HCT116 (cell line): ENCODE measurements at places on chromosomes 6 and 20.

DNA sequence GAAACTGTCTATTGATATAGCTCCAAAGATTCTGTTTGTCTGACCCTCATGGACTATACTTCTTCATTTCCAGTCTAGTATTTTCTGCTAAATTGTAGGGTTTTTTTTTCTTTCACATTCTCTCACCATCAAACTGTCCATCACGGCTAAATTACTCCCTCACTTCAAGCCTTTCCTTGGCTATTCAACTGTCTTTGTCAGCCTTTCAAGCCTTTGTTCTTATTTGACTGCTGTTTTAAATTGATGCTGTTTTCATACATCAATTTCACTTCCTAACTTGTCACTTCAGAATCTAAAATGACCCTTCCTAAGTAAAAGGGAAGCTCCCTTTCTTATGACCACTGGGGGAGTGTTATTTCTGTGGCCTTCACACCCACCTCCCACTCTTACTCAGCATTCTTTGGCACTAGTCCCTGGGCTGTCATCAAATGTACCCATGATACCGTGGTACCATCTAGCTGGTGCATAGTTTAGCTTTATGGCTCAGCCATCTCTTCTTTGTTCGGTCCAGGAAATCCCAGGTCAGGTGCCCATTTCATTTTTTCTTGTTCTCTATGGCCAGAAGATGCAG is 8.6 kb downstream of the GJA1 start:
- no peak for DNase-seq

DNA sequence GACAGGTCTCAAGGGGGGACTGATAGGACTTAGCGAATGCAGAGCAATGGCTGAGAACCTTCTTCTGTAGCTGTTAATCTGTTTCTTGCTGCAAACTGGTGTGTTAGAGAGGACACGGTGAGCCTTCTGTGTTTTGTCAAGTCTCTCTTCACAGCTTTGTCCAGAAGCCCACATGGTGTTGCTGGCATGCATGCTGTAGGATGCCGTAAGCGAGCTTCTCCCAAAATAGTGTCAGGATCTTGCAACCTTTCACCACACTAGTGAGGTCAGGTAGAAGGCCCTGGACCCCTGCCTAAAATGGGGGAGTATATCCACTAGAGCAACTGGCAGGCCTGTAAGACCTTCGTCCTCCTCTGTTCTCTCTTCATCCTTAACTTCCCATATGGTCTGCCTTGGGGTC is 51.9 kb upstream of the GLP1R start:
- no peak for DNase-seq

GRCh38 chr6:4645713-4646360 is 130.4 kb upstream of the CDYL start:
- no peak for DNase-seq

- DNase-seq: no peak
Measured at GRCh38 chr20:41074441-41074840, 45.8 kb downstream of the TOP1 start.

GRCh38 chr20:13029687-13030375 is 21.1 kb downstream of the SPTLC3 start:
- peak; percentile 12 for DNase-seq

GRCh38 chr20:2285613-2286012 is 10.2 kb upstream of the TGM3 start:
- no peak for DNase-seq

- DNase-seq: no peak
Measured at GRCh38 chr6:145733810-145734209, 1.5 kb downstream of the EPM2A start.

DNA sequence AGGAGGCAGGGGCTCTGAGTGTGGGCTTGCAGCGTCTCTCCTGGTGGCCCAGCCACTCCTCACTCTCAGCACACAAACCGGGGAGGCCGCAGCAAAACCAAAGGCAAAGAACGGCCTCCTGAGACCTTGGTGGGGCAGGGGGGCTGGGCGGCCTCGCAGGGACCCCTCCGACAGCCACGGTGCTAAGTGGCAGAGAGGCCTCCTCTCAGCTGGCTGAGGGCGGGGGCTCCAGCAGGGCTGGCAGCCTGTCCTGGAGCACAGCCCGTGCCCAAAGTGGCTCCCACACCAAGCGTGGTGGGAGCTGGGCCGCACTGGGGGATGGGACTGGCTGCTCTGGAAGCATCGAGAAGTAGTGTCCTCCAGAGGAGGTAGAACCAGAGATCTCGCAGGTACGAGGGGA is 334.4 kb downstream of the QKI start:
- DNase-seq: no peak

DNA sequence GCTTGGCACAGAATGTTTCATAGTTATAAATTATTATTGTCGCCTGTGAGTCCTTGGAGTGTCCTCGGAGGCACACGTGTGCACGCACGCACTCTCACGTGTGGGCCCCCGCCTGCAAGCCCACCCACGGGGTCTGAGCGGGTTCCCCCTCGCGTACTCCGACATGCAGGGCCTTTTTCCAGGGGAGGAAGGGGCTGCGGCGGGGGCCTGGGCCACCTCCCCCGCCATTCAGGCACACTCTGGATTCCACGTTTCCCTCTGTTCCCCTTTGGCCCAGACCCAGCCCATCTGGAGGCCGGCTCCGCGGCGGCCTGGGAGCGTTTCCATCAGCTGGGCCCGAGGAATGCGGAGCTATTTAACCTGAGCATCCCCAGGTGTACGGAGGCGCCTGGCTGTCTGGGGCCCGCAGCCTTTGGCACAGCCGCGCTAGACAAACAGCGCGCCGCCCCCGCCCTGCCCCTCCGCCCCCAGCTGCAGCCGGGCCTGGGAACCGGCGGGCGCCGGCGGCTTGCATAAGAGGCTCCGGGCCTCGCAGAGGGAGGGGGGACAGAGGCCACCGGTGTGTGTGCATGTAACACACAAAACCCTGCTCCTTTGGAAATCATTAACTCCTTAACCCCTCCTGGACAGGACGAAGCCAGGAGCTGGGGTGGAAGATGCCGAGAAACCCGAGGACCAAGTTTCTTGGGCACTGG is 3.3 kb downstream of the ID1 start:
- peak; percentile 91 for DNase-seq

DNA sequence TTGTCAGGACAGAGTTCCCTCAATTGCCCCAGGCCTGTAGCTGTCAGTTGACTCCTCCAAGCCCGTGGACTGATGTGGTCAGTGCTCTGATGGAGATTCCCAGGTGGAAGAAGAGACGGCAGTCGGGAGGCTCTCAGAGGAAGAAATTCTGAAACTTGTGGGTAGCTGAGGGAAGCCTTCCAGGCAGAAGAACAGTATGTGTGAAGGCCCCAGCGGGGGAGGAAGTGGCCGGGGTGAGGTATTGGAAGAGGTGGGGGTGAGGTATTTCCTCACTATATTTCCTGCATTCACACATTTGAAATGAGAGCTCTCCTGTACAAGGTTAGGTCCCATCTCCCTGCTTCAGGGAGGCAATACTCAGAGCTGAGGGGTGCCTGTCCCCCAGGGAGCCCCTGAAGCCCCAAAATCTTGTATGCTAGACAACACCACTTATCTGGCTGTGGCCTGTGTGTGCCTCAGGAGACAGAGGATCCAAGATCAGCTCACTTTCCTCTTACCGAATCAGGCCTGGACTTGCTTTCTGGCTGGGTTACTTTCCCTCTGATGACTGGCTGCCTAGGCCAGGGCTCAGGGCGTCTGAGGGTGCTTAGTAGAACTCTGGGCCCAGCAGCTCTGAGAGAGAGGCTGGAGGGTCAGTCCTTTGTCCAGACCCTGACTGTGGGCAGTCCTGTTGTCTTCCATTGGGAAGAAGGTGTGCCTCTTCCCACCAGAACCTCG is 49.3 kb upstream of the MYL9 start:
- DNase-seq: no peak

GRCh38 chr6:147205690-147206600 is 1.7 kb downstream of the STXBP5 start:
- no peak for DNase-seq

- DNase-seq: no peak
Measured at GRCh38 chr6:79028641-79029314, 49.3 kb downstream of the PHIP start.

DNA sequence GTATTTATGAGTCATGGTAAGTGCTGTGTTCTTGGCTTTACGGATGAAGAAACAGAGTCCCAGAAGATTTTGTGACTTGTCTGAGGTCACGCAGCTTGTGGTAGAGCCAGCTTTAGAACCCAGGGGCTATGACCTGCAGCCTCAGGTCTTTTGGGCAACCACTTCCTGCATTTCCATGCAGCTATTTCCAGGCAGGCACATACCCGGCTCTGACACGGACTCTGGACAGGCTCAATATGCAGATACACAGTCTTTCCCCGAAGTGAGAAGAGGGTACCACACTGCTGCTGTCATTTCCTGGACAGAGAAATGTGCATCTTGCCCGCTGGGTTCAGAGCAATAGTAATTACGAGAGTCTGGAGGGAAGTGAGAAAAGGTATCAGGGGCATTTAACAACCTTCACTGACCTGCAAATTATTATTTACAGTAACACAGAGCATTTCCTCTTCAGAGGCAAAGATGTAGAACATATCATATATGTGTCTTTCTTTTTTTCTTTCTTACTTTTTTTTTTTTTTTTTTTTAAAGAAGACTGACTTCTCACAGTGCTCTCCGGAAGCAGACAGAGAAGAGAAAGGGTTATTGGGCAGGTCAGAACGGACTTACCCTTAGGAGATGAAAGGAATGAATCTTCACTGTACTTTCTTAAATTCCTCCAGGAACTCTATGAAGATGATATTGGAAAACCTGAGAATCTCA is 185.1 kb downstream of the CLIC5 start:
- no peak for DNase-seq

DNA sequence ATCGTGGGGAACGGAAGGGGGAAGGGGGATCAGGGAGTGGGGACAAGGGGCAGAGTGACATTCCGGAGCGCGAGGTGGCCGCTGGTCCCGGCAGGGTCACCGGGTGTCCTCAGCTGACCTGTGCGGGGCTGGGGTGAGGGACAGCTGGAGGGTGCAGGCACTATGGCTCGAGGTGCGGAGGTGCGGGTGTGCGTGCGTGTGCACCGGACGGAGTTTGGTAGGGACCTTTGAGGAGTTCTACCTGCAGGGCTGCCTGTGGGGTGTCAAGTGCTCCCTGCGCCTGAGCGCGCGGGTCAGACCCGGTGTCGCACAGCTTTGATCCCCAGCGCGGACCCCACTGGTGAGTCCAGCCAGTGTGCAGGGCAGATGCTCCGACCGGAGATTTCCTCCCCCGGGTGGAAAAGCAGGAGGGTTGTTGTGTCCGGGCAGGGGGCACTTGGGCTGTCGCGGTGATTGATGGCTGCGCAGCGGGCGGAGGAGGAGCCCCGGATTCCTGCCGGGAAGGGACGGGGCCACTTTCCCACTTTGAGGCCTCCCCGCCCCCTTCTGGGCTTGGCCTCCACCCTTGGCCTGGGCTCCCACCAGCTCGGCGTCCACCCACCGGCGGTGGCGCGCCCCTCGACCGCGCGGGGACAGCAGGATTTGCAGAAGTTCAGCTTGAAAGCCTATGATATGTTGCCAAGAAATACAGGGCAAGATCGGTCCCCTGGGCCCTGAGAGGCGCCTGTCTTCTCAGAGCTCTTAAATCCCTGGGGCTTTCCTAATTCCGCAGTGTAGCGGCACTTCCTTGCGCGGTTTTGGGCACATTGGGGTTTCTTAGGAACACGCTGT is 658 bp downstream of the RIN2 start:
- no peak for DNase-seq

DNA sequence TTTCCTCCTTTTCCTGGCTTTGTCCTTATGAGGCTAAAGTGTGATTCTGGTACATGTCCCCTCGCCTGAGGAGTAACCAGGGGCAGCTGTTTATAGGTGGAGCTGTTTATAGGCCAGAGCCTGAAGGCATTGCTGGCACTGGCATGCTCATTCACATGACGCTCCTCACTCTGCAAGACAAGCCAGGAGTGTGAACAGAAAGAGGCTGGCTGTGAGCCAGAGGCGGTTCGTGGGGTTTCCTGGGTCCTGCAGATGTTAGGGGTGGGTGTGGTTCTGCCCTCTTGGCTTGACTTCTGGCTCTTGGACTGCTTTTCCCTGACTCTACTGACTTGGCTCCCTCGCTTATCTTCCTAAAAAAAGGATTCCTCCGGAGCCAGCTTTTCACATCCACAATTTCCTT is 12.8 kb upstream of the MDFI start:
- DNase-seq: no peak

- no peak for DNase-seq
Measured at GRCh38 chr20:21183722-21184121, 57.8 kb downstream of the KIZ start.

- no peak for DNase-seq
Measured at GRCh38 chr6:23498013-23498412, 628.0 kb upstream of the NRSN1 start.

DNA sequence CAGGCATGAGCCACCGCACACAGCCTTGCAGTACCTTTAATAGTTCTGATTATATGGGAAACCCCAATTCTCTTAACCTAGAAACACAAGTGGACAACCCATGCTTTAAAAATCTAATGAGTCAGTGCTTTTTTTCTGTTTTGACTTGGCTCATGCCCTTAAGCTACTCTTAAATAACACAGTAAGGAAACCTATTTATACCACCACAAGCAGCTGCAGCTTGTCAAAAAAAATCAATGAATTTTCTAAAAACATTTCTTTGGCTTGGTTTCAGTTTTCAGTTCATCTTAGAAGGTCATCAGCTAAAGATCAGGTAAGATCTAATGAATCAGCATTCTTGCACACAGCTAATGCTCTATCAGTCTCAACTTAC is 124.1 kb upstream of the DST start:
- no peak for DNase-seq

DNA sequence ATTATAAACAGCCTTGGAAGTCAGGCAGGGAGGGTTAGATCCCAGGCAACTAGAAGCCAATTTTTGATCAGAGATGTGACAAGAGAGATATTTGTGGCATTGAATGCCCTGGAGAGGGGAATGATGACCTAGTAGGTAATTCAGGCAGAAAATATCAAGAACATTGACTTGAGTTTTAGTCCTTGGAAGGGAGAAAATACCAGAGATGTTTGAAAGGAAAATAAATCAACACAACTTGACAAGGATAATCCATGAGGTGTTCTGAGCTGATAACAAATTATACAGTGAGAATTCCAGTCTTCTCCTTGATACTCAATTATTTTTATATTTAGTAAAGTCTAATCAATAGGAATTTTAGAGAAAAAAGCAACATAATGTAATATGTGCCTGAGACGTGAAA is 10.6 kb upstream of the MARCKS start:
- DNase-seq: no peak
